Mucosa of gallbladder (tissue), 1 donor: ENCODE measurements at places on chromosomes 7 and 10. TPM values are rescaled to one million over a fixed set of nuclear protein-coding genes. Genes with fewer than 3 reads are reported as not detected.

Gene PTPRE
- total RNA-seq, result 25.1 TPM

Gene PTPRN2
- 11.9 TPM for total RNA-seq

- no peak for DNase-seq
Observed at GRCh38 chr7:151565541-151565940, 45.8 kb upstream of the RHEB start.

DNA sequence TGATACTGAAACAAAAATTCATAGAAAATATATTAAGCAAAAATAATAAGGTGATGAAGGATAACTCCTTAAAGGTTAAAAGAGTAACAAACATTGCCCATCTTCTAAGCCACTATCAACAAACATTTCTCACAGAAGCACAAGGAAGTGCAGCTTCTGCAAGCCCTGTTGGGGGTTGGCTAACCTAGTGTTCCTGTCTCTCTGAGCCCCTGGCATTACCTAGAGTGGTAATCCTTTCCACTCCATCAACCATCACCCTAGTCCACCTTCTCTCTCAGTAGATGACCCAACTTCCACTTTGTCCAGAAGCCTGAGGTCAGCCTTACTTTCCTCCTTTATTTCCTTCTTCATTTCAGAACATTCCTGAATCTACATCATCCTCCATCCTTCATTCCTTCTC, 59.7 kb downstream of the HIPK2 start:
- no peak for DNase-seq

GRCh38 chr10:55668326-55668922, 692.6 kb downstream of the ZWINT start:
- DNase-seq, result no peak
